ENCODE measurements at places on chromosomes 7 and 10. TPM values are rescaled to one million over a fixed set of nuclear protein-coding genes. Genes with fewer than 3 reads are reported as not detected.
A peak's percentile ranks its signal among the peaks of the same experiment; 100 is the strongest.

DNA sequence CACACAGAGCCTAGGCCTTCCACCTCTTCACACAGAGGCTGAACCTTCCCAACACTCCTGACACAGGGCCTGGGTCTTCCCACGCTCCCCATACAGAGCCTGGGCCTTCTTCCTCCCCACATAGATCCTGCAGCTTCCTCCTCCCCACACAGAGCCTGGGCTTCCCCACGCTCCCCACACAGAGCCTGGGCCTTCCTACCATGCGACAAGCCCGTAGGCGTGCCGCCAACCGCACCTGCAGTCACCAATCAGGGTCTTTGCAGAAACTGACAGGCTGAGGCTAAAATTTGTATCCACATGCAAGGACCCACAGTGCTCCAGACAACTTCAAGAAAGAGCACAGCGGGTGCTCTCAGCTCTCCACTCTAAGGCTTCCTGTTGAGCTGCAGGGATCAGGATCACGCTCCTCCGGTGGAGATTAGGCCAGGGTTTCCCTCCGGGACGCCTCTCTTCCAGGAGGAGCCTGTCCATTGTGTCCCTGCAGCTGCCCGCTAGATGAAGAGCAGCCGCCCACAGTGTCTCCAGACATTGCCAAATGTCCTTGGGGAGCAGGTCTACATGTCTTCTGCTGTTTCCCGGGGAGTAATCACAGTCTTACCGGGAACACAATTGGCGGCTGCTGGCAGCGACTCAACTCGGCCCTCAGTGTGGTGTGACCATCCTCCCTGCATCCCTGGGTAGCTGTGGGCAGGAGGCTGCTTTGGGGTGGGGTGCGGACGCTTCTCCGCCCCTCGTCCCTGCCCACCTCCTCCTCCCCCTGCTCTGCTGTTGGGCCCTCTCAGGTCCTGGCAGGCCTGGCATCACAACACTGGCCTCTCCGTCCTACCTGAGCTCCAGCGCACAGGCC is 9.7 kb downstream of the CFAP46 start:
- peak; percentile 26 for DNase-seq

GRCh38 chr7:141430455-141431139 is 120.6 kb upstream of the AGK start:
- DNase-seq: no peak

DNA sequence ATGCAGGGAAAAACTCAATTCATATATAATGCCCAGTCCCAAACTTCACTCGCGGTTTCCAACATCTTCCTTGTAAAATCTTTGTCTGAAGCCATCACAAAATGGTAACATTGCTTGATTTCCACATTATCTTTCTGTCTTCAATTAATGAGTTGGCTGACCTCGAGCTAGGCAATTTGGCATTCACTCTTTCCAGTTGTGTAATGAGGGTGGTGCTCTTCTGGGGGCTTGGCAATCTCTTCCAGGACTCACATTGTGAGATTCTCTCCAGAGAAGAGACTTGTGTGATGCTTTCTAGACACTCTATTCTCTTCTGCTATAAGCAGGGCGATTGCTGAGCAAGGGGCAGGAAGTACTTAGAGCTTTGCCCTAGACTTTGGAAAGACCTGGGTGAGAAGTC is 179.5 kb downstream of the JCAD start:
- no peak for DNase-seq

GRCh38 chr7:94507962-94508361 is 1.6 kb upstream of the CASD1 start:
- DNase-seq: no peak

The TRIM50 gene
- total RNA-seq: 0.30 TPM

GRCh38 chr7:98872328-98872924 is 2.6 kb upstream of the TMEM130 start:
- no peak for DNase-seq

- DNase-seq: no peak
Measured at GRCh38 chr10:664301-664700, 25.2 kb downstream of the DIP2C start.

GRCh38 chr10:14588084-14588937 is 186.4 kb downstream of the FAM107B start:
- DNase-seq: no peak

DNA sequence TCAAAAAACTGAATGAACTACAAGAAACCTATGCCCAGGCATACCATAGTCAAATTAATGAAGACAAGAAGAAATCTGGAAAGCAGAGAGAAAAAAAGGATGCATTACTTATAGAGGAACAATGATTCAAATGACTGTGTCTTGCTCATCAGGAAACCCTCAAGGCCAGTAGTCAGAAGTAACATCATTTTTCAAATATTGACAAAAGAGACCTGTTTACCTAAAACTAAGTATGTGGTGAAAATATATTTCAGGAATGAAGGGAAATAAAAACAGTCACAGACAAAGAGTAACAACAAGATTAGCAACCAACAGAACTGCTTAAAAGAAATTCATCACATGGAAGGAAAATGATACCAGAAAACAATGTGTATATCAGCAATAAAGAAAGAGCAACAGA is 128.4 kb downstream of the ALOX5 start:
- no peak for DNase-seq

The ZNF239 gene
- 2.2 TPM for total RNA-seq

DNA sequence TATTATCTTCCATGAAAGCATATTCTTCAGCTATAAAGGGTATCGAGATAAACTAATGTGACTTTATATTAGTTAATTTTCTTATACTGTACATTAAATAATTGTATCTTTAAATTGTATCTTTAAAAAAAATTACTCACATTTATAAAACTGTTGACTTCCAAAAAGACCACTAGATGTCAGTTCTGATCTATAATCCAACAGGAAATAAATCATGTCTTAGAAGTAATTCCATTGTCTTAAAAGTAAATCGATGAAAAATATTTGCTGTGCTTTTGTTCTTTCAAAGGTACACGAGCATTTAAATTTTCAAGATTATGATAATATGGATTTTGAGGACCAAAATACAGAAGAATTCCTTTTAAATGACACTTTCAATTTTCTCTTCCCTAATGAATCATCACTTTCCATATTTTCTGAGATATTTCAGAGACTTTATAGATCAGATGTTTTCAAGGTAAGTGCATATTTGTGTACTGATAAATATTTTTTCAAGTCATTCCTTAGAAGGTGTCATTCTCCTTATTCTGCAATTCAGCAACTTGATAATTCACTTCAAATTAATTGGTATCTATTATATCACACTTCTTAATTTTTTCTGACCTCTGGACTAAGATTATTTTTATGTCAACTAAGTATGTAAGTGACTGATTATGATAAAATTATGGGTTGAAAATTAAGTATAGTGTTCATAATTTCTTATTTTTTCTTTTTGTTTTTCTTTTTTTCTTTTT is 138.5 kb downstream of the CPED1 start:
- no peak for DNase-seq

Measured in left ventricle myocardium superior (tissue), 1 donor.